ENCODE measurements at places on chromosomes 12 and 14.

- DNase-seq = no peak
Measured at GRCh38 chr12:54159589-54159988, 29.2 kb downstream of the SMUG1 start.

- no peak for DNase-seq
Measured at GRCh38 chr14:71514941-71515919, 417.0 kb upstream of the RGS6 start.

- no peak for DNase-seq
Measured at GRCh38 chr12:126362964-126363363, 1297.7 kb downstream of the AACS start.

- no peak for DNase-seq
Measured at GRCh38 chr14:42626986-42627385, 1020.3 kb downstream of the LRFN5 start.

DNA sequence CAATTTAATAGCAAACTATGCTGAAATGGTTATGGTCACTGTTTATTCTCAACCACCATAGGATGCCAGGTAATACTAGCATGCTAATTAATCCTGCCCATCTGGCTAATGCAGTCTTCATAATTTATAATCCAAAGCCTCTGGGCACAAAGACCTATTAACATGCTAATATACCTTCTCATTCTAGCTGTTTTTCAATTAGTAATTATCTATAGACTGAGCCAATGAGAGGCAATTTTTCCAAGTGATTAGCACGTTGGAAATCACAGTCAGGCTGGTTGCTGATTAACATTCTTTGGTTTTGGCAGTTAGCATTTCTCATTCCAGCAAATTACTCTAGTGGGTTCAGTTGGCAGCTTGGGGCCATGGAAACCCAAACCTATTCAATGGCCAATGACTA is 357.2 kb downstream of the SEC23A start:
- no peak for DNase-seq

- DNase-seq = no peak
Measured at GRCh38 chr12:110697236-110697635, 8.3 kb upstream of the HVCN1 start.

- DNase-seq = no peak
Measured at GRCh38 chr14:31142455-31143087, 65.0 kb downstream of the HECTD1 start.

DNA sequence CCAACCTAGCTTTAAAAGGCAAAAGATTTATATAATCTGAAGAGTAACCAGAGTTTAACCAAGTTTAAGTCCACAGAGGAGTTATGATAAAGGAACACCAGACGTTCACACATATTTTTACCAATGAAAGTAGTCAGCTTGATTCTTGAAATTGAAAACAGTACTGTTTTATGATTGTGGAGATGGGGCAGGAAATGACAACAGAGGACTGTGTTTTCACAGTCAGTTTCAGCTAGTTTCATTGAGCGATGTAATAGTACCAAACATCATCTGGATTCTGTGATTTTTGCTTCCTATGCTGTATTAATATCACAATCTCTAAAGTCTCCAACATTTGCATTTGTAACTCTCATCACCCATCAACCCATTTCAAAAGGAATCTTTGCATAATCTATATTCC is 34.2 kb upstream of the SLC6A15 start:
- no peak for DNase-seq

- no peak for DNase-seq
Measured at GRCh38 chr12:92369056-92369455, 223.4 kb upstream of the BTG1 start.

DNA sequence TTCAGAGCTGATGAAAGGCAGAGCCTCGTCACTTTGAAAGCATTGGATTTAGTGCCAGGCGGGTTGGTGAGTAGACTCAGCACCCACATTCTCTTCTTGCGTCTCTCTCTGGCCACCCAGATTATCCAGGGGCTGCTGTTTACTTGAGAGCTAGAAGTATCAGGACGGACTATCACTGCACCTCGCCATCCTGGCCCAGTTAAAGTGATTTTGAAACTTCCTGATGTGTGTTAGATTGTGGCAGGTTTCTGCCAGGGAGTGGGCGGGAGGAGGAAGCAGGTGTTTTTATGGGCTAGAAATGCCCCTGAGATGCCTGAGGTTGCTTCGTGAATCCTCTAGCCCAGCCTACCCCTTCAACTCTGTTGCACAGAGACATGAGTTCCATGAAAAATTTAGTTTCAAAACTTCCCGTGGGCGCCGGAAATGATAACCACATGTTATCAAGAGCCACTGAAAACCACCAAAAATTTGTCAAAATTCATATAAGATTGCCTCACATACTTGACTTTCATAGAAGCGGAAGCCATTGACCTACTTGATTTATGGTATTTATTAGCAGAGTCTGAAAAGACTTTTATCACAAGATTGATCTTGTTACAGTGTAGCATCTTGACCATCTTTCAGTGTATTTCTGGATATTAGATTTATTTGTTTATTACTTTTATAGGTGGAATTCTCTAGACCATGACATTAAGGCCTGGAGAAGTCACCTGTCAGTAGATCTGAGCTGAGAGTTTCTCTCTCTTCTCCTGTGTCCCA is 466.0 kb downstream of the RAD51B start:
- DNase-seq = no peak

GRCh38 chr12:32558903-32559302 is 120.2 kb upstream of the DNM1L start:
- DNase-seq = no peak

GRCh38 chr14:22512106-22512814 is 76.8 kb downstream of the DAD1 start:
- no peak for DNase-seq
